Dorsolateral prefrontal cortex (tissue), 122 donors: ENCODE measurements at places on chromosomes 2 and 18.

GRCh38 chr18:79260023-79260422 is 135.7 kb upstream of the NFATC1 start:
- DNase-seq = no peak

GRCh38 chr2:223886726-223887125 is 49.3 kb upstream of the AP1S3 start:
- DNase-seq = no peak

GRCh38 chr2:151459358-151459757 is 49.7 kb downstream of the RIF1 start:
- DNase-seq = no peak

- DNase-seq = no peak
These were observed 144.1 kb upstream of the RBBP8 start for GRCh38 chr18:22789052-22789451.

- DNase-seq = no peak
These were observed 322.6 kb downstream of the AFF3 start for GRCh38 chr2:99819766-99820165.

GRCh38 chr2:122663620-122664019 is 908.2 kb downstream of the TSN start:
- DNase-seq = no peak

DNA sequence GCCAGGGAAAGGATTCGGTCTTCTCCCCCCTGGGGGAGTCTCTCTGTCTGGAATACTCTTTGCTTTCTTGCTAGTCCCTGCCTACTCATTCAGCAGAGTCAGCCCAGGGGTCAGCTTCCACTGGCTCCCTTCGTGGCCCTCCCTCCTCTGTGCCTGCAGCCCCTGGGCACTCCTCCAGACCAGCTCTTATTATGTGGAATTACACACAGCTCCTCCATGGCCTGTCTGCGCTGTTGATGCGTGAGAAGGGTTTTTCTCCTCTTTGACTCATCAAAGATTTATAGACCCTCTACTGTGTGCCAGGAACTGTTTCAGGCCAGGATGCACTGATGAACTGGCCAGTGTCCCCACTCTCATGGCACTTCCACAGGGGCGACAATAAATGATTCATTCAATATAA is 44.4 kb downstream of the ST8SIA5 start:
- DNase-seq = no peak

- DNase-seq = no peak
These were observed 1240.8 kb upstream of the CRIM1 start for GRCh38 chr2:35114765-35115164.

DNA sequence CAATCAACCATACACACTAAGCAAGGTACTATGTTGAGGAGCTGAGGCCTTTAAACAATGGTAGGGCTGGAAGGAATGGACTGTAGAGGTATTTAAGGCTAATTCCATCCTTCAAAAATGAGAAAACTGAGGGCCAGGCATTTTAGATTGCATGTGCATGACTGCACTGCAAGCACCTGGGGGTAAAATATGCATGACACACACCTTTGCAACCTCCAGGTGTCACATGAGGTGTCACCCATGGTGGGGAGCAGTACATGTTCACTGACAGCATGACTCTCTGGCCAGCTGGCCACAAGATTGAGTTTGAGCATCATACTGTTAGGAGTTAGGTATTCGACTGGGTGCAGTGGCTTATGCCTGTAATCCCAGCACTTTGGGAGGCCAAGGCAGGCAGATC is 182.8 kb downstream of the ZBTB7C start:
- no peak for DNase-seq

- DNase-seq = no peak
These were observed 104.6 kb downstream of the PTPN4 start for GRCh38 chr2:119864318-119864717.

GRCh38 chr2:25977768-25978167 is 4.5 kb downstream of the KIF3C start:
- DNase-seq = no peak

DNA sequence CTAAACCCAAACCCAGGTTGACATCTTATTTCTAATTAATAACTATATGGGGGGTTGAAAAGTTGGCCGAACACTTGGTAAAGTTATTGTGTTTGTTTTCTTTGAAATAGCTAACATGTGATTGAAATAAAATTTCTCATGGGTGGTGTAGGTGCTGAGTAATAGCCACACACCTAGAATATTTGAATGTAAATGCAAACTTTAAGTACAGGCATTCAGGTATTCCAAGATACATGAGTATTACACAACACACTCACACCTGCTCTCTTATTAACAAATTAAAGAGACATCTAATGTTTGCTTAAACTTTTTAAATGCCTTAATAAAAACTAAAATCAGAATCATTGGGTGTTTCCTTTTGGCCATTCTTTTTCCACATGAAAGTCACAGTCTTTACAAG is 165.5 kb downstream of the EHBP1 start:
- DNase-seq = no peak

DNA sequence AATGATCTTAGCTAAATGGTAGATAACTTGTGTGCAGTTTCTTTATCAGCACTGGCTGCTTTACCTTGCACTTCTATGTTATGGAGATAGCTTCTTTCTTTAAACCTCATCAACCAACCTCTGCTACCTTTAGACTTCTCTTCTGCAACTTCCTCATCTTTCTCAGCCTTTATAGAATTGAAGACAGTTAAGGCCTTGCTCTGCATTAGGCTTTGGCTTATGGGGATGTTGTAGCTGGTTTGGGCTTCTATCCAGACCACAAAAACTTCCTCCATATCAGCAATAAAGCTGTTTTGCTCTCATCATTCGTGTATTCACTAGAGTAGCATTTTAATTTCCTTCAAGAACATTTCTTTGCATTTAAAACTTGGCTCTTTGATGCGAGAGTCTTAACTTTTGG is 123.7 kb downstream of the PIK3C3 start:
- DNase-seq = no peak

GRCh38 chr18:32773382-32773712 is 524 bp upstream of the KLHL14 start:
- no peak for DNase-seq

GRCh38 chr2:203328760-203329540 is 756 bp downstream of the ABI2 start:
- no peak for DNase-seq

DNA sequence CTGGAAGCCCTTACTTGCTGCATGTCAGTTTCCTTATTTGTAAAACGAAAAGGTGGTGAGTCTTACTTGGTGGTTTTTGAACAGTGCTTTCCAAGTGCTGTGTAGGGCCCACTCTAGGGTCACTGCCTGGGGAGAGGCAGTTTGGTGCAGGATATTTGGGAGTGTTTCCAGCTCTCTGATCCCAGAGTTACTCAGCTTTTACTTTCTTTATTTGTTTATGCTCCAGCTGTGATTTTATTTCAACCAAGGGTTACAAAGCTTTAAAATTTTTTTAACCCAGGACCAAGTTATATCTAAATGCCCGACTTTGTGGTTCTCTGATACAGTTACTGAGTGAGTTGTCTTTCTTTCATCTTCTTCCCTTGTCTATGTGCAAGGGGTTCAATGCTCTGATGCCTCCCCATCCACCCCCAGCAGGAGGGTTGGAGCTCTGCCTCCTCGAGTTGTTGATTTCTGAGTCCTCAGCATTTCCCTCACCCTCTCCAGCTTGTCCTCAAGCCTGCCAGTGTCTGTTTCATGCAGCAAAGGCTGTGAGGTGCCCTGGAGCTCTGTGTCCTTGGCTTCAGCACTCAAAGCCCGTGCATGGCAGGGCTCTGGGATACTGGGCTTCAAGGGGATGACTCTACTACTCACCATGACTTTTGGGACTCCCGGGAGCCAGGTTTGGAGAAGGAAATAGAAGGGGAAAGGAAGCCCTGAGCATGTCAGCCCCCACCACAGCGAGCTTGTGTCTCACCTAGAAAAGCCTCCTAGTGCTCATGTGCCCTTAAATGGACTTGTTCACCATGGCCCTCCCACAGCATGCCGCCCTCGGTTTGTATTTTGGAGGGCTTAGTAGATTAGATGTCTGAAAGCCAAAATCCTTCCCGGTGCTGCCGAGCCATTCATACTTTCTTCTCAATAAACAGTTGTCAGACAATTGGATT is 236.8 kb downstream of the SETBP1 start:
- DNase-seq = no peak

- DNase-seq = no peak
These were observed 11.0 kb downstream of the TTN start for GRCh38 chr2:178796079-178796677.

- no peak for DNase-seq
These were observed 124.3 kb downstream of the XRCC5 start for GRCh38 chr2:216233281-216233995.
